ENCODE measurements at places on chromosomes 3 and 15.

DNA sequence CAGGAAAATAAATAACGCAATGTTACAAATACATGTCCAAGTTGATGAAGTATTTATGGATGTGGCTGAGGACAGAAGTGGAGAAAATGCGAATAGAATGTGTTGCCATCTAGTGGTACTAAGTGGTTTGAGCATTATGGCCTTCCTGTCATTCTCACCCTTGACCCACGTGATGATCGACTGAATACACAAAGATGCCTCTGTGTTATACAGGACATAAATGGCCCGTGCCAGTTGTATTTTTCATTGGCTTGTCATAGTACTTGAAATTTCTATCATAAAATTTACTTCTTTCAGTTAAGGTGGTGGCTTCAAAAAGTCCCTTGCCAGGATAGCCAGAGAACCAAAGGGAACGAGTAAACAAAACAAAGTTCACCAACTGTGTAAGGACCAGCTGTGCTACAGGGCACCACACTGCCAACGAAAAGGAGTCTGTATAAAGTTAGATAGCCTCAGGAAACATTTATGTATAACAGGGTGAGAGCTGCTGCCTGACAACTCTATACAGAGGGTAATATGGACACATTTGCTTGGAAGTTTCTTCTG, 103.7 kb downstream of the MYH15 start:
- peak; percentile 20 for DNase-seq

GRCh38 chr3:165638034-165638433, 199.2 kb downstream of the BCHE start:
- DNase-seq: no peak

- no peak for DNase-seq
Observed at GRCh38 chr3:32240159-32240545, 1.7 kb downstream of the CMTM8 start.

DNA sequence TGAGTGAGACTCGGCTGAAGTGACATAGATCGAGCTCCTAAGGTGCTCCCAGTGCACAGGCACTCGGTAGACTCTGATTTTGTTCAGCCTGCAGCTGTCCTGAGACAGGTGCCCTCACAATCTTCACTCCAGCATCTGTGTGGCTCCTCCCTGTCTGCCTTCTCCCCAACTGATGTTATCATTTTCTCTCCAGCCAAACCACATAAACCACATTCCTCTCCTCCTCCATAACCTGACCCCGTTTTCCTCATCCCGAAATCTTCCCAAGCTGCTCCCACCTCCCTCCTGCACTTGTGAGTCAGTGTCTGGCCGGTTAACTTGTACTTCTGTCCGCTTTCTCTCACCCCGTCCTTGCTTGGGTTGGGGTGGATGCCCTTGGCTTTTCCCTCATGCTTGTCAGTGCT, 93.3 kb upstream of the HACD2 start:
- DNase-seq: no peak

DNA sequence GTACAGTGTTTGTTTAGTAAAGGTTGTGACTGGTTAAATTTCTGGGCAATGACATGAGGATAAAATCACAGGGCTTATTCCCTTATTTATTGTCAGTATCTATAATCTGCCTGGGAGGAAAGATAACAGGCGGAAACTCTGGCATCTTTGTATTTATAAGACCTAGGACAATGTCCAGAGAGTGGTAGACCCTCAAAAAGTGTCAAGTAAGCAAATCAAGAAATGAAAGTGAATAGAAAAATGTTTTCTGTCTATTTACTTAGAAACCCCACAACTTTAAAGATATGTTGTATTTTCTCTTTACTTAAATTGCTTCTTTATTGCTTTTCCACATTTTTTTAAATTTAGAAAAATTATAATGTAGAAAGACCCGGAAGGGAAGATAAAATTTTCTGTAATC, 544.6 kb downstream of the EDEM1 start:
- DNase-seq: no peak

GRCh38 chr15:70473581-70474370, 289.6 kb downstream of the UACA start:
- no peak for DNase-seq

DNA sequence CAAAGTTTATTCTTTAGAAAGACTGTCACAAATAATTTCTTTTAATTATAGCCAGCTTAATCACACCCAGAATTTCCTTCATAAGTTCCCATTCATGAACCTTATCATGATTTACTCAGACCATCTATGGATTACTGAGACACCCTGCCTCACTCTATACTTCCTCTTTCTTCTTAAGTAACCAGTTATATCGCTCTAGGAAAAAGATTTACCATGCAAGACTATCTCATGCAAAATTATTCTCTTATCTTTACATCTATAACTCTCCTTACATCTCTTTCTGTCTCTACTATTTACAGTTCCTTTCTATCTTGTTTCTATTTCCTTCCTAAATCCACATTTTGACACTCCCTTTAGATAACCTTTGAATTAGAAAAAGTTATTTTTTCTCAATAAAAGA, 316.8 kb downstream of the POLQ start:
- no peak for DNase-seq

GRCh38 chr3:153892126-153892525, 229.1 kb upstream of the ARHGEF26 start:
- DNase-seq: no peak

GRCh38 chr3:130243808-130244207, 101.7 kb upstream of the COL6A5 start:
- DNase-seq: no peak

GRCh38 chr15:100043068-100043641, 298.6 kb downstream of the ADAMTS17 start:
- no peak for DNase-seq

GRCh38 chr3:52568069-52568468, 31.7 kb downstream of the UQCC5 start:
- DNase-seq: no peak

GRCh38 chr3:109337393-109337792, at the start of gene DPPA4:
Gene DPPA4 (minus strand): TSS chr3:109337546. CDS start chr3:109337517, 29 bp downstream.
- no peak for DNase-seq

- no peak for DNase-seq
Observed at GRCh38 chr3:188468662-188469061, 314.7 kb downstream of the LPP start.

GRCh38 chr3:52006017-52006819, 10.5 kb upstream of the RPL29 start:
- DNase-seq: no peak

- DNase-seq: no peak
Observed at GRCh38 chr3:41126961-41127360, 72.3 kb upstream of the CTNNB1 start.

GRCh38 chr3:178274711-178275110, 261.5 kb upstream of the KCNMB2 start:
- DNase-seq: no peak

- DNase-seq: no peak
Observed at GRCh38 chr15:84955089-84955848, 26.4 kb upstream of the PDE8A start.

DNA sequence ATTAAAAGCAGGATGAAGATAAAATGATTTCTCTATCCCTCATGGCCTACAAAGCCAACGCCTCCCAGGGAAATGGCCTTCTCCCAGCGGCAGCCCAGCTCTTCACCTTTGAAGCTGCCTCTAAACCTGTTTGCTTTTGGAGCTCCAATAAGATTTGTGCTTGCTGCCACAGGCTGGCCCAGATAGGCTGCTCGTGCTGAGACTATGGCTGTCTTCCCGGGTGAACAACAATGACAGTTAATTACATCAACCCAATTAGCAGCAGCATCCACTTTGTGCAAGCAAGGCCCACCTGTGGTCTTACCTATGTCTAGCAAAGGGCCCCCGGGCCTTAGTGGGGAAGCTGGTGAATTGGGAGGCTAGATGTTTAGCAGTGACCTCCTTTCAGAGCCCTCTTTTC, 179.6 kb downstream of the P3H2 start:
- DNase-seq: no peak

DNA sequence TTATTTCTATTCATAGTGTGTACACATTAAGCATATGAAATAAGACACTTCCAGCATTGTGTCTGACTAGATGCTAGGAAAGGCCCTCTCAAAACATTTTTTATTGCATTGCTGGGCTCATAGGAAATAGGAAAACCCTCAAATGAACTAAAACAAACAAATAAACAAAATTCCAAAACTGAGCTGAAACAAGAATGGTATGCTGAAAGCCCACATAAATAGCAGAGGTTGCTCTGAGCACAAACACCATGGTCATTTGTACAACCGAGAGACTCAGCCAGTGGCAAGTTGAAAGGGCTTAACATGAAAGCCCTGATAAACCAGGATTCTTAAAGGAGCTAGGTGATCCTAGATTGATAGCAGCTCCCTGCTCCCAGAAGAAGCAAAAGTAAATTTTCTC, 310.0 kb upstream of the WNT5A start:
- no peak for DNase-seq

- DNase-seq: no peak
Observed at GRCh38 chr3:168738527-168739325, 643.0 kb upstream of the GOLIM4 start.

DNA sequence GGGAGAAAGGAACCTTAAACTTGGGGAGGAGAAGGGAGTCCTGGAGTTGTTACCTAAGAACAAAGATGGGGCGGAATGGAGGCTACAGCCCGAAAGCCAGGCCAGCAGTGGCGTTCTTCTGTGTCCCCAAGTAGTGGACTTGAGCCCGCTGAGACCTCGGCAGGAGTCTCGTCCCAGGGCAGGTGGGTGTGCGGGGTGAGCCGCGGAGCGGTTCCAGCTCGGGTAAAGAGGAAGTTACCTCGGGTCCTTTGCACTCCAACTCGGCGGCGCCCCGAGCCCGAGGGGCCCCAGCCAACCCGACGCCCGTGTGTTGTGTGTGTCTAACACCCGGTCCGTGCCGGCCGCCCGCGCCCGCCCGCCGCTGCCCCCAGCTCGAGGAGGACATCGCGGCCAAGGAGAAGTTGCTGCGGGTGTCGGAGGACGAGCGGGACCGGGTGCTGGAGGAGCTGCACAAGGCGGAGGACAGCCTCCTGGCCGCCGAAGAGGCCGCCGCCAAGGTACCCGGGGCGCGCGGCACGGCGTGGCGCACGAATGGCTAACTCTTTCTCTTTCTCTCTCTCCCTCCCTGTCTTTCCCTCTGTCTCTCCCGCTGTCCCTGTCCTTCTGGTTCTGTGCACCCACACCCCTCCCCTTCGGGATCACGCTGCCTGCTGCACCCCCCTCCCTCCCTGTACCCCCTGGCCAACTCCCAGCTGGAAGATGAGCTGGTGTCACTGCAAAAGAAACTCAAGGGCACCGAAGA, 959 bp downstream of the TPM1 start:
- DNase-seq: no peak

DNA sequence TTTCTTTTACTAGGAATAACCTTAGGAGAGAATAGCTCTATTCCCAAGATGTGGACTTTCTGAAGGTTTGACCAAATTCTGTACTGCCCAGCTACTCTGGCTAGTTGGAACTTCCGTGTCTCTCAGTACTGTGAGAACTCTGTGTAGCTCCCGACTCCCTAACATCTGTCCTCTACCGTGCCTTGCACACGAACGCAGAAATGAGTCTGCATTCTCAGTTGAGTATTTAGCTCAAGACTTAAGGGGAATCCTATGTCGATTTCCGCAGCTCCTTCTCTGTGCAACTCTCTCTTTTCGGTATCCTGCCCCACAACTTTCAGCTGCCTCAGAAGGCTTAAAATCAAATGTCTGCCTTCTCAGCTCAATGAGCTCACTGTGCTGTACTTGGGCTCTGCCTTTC, 86.7 kb upstream of the EPHB3 start:
- no peak for DNase-seq

DNA sequence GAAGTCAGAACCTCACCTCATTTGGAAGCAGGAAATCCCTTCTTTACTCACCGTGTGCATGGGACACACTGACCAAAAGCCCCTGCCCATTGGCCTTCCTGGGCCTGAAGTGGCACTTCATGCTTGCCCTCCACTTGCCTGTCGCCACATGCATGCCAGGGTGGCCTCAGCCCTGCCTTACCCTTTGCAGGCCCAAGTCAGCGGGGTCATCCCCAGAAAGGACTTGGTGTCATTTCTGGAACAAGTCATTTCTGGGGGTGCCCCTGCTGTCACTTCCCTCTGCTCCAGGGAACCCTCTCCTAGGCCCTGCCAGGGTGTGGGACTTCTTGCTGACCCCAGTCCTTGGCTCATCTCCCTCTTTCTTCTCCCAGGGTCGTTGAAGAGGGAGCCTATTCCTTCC, 59.9 kb upstream of the CGNL1 start:
- DNase-seq: no peak

- no peak for DNase-seq
Observed at GRCh38 chr15:52391069-52391468, 95.5 kb upstream of the MYO5C start.

- no peak for DNase-seq
Observed at GRCh38 chr15:70068783-70069565, 28.7 kb downstream of the TLE3 start.

- no peak for DNase-seq
Observed at GRCh38 chr15:64697911-64698369, 77.4 kb downstream of the RBPMS2 start.

- DNase-seq: no peak
Observed at GRCh38 chr15:32743411-32744140, 25.8 kb downstream of the GREM1 start.

DNA sequence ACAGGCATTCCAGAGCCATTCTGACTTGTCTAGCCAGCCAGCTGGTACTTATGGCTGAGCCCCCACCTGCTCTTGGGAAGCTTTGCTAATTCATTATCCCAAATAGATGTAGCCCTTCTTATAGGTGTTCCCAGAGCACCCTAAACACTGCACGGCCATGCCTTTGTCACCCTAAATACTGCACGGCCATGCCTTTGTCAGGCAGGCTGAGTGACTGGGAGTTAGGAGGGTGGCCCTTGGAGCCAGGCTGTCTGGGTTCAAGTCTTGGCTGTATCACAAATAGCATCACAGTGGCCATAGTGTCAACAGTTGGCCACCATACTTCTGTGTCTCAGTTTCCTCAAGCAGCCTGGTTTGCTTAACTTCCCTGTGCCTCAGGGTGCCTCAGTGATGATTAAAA, 292.3 kb downstream of the ADAMTS17 start:
- DNase-seq: no peak
